Activated CD8-positive, alpha-beta T cell treated with anti-CD3 and anti-CD28 coated beads, Interleukin-2, amount 10 ng/mL, durations not matched to agents 7 days and 5 days (primary cell): ENCODE measurements at places on chromosomes 7 and 10. TPM values are rescaled to one million over a fixed set of nuclear protein-coding genes. Genes with fewer than 3 reads are reported as not detected.

Gene SRGN
- total RNA-seq: 166 TPM

Gene FAM25C
- total RNA-seq: not detected

Gene CEP55
- 81.1 TPM for total RNA-seq

Gene PDK4
- not detected for total RNA-seq

Gene ADAM12
- total RNA-seq: 0.60 TPM
